ENCODE measurements at places on chromosomes 4 and X.

DNA sequence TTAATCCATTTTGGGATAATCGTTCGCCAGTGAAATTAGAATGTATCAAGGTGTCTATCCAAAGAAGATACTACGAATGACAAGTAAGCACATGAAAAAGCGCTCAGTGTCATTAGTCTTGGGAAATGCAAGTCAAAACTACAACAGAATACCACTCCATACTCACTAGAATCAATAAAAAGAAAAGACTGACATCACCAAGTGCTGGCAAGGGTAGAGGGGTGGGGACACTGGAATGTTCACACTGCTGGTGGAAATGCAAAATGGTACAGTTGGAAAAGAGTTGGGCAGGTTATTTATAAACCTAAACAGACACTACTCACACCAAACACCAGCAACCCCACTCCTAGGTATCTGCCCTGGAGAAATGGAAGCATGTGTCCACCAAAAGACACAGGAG lies 11.2 kb downstream of the WDR1 start:
- no peak for DNase-seq

GRCh38 chrX:79268788-79269187 lies 98.3 kb downstream of the ITM2A start:
- peak; percentile 0 for DNase-seq

GRCh38 chrX:22090181-22090580 lies 58.1 kb downstream of the PHEX start:
- DNase-seq = no peak

GRCh38 chr4:48428926-48429325 lies 54.2 kb upstream of the SLC10A4 start:
- no peak for DNase-seq

- no peak for DNase-seq
These were observed 26.5 kb upstream of the RBMX start for GRCh38 chrX:136906921-136907510.

DNA sequence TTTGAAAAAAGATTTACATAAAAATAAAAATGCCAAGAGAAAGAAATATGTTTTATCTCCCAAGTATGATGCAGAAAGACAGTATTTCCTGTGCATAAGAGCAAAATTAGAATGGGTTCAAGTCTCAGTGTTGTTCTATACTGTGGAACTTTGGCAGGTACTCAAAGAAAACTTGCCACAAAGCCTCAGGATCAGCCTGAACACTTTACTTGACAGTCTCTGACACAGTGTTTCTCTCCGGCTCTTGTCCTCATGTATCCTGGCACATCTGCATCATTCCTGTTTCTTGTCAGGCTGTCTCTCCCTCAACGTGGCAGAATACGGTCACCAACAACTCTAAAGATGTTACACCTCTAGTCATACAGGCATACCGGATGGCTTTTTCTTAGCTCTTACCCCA lies 273.7 kb downstream of the ARHGAP24 start:
- DNase-seq = no peak

DNA sequence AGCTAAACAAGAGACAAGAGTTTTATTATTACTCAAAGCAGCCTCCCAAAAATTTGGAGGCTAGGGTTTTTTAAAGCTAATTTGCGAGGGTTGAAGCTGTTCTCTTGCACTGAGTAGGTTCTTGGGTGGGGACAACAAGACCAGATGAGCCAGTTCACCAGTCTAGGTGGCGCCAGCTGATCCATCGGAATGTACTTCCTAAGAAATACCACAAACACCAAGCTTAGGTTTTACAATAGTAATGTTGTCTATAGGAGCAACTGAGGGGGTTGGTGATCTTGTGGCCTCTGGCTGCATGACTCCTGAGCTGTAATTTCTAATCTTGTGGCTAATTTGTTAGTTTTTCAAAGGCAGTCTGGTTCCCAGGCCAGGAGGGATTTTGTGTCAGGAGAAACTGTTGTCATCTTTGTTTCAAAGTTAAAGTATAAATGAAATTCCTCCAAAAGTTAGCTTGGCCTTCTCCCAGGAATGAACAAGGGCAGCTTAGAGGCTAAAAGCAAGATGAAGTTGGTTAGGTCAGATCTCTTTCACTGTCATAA lies 130.6 kb downstream of the SLC7A11 start:
- no peak for DNase-seq

DNA sequence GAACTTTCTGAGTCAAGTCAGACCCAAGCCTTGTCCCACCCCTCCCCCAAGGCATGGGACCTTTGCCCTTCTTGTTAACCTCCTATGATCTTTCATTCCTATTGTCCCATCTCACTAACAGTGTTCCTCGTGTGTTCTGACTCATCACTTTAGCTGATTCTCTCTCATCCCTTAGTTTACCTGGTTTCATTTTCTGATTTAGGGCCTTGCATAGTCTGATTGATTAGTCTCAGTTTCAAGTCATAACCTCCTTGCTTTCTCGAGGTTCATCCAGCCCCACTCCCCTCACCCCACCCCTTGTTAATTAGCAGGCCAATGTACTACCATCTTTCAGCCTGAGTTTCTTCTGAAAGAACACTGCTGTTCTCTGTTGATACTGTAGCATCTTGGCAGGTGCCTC lies 517.4 kb downstream of the RPA4 start:
- no peak for DNase-seq

DNA sequence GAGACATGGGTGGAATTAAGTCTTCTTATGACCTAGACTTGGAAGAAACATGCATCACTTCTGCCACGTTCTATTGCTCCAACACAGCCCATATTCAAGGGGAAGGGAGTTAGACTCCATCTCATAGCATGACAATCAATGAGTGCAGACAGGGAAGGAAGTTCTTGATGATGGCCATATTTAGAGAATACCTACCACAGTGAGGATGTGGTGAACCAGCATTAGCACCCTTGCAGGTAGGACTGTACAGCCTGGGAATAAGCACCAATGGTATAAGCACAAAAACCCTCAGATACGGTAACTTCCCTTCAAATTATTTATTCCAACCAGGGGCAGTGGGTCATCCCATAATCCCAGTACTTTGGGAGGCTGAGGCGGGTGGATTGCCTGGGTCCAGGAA lies 29.8 kb downstream of the PAGE2 start:
- DNase-seq = no peak

DNA sequence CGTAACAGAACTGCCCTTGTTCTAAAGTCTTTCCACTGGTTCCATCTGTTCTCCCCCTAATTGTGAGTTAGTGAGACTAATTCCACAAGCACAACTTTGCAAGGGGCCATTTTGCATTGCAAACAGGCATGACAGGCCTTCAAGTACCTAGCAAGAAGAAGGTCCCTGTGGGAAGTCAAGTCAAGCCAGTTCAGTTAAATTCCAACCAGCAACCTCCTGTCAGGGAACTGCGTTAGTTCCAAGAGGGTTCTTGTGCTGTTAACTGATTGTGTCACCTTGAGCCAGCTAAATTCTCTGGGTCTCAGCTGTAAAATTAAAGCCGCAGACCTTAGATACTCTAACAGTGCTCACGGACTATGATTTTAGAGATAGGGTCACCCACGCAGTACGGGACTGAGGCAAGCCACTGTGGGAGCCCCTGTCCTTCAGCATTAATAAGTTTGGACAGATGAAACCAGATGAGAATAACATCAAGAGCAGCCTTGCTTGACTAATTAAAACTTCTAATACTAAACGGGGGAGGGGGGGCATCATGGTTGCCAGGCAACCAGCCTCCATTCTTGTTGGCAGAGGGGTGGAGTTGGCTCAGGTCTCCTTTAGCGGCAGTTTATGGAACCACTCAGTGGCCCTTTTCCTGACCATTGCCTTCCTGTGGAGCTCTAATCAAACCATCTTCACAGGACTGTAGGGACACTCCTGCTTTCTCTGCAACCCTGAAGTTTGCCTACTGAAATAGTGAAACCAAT lies 24.1 kb upstream of the TMEM150C start:
- DNase-seq = no peak

DNA sequence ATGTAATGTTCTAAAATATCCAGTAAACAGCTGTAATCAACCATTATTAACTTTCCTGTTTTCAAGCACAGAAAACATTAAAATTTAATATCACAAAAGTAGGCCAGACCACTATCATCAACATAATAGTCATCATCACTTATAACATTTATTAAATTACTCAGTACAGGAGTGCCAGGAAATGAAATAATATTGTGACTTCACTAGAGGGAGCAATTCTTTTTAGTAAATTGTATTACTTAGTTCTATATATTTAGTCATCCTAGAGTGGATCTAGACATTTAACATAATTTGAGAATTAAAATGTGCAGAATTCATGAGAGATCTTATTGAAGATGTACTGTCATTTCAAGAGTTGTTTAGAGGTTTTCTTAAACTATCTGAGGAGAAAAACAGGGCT lies 33.6 kb downstream of the PITX2 start:
- peak; percentile 5 for DNase-seq

- DNase-seq = no peak
These were observed 121.3 kb downstream of the NWD2 start for GRCh38 chr4:37365888-37366287.

DNA sequence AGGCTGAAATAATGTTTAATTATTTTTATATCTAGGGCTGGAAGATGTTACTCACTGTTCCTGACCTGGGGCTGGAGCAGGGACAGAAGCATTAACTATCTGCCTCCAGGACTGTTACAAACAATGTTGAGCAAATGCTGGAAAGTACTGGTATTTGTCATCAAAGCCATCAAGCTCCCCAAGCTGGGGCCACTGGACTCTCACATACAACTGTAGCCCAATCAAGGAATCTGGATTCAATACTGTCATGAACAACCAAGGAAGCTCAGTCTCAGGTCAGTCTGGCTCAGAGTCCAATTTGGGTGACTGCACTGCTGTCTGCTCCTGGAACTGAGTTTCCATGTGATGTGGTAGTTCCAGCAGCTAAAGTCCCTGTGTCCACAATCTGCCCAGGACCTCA lies 50.4 kb downstream of the APOO start:
- DNase-seq = no peak

DNA sequence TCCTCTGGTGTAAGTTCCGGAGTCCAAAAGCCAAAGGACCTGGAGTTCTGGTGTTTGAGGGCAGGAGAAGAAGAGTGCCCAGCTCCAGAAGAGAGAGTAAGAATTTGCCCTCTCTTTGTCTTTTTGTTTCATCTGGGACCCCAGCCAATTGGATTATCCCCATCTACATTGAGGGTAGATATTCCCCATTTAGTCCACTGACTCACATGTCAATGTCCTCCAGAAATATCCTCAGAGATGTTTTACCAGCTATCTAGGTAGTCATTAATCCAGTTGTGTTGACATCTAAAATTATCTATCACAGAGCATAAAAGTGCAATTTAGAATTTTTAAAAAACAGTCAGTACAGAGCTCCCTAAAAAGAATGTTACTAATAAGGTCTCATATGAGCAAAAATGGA lies 132.9 kb upstream of the TMEM47 start:
- DNase-seq = no peak

GRCh38 chr4:27049239-27049829 lies 188.7 kb downstream of the STIM2 start:
- no peak for DNase-seq

DNA sequence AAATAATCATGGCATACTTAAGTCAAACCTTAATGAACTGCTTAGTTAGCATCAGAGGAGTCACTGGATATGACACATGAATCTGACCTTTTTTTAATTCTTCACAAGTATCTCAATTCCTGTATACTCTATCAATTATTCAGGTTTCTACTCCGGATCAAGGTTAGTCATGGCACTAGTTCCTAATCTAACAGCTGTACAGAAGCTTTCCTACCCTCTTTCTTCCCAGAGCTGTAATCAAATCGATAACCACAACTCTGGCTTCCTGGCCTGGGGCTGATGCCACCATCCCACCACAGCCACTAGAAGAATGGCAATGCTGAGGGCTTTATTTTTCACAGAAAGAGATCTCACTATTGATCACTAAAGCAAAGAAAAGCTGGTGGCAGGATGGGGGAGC lies 718.5 kb downstream of the SMARCA1 start:
- no peak for DNase-seq

GRCh38 chr4:81199831-81200230 lies 15.2 kb downstream of the PRKG2 start:
- no peak for DNase-seq

- peak; percentile 69 for DNase-seq
These were observed 480.1 kb downstream of the SPRY1 start for GRCh38 chr4:123876671-123877101.

DNA sequence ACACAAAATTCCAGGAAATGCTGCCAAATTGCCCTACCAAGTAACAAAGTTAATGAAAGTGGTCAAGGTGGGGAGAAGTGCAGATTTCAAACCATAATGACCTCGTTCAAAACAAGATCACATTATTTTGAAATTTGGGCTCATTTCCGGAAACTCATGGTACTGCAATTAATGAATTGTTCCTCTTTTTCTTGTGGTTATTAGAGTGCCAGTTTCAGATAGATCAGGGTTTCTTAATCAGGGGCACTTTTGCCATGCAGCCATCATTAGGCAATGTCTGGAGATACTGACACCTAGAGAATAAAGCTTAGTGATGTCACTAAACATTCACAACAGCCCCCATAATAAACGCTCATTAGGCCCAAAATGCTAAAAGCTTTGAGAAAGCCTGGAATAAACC lies 381.5 kb upstream of the GALNT7 start:
- no peak for DNase-seq

GRCh38 chr4:38026158-38026740 lies 66.1 kb downstream of the PTTG2 start:
- no peak for DNase-seq

- no peak for DNase-seq
These were observed 39.3 kb upstream of the WNK3 start for GRCh38 chrX:54397113-54397512.

GRCh38 chr4:25128671-25129070 lies 31.6 kb downstream of the SEPSECS start:
- peak; percentile 56 for DNase-seq

- peak; percentile 29 for DNase-seq
These were observed 587.1 kb upstream of the CPEB2 start for GRCh38 chr4:14415146-14415545.

GRCh38 chrX:113741744-113742143 lies 842.1 kb upstream of the HTR2C start:
- no peak for DNase-seq

GRCh38 chr4:110620691-110621327 lies 2.1 kb downstream of the PITX2 start:
- DNase-seq = no peak

- DNase-seq = no peak
These were observed 223.9 kb upstream of the VEGFC start for GRCh38 chr4:177016541-177017141.

- DNase-seq = no peak
These were observed 188.9 kb downstream of the FBXW7 start for GRCh38 chr4:152346979-152347378.

GRCh38 chr4:26807330-26807729 lies 53.3 kb upstream of the STIM2 start:
- DNase-seq = no peak
